ENCODE measurements at places on chromosomes 7 and 10.

DNA sequence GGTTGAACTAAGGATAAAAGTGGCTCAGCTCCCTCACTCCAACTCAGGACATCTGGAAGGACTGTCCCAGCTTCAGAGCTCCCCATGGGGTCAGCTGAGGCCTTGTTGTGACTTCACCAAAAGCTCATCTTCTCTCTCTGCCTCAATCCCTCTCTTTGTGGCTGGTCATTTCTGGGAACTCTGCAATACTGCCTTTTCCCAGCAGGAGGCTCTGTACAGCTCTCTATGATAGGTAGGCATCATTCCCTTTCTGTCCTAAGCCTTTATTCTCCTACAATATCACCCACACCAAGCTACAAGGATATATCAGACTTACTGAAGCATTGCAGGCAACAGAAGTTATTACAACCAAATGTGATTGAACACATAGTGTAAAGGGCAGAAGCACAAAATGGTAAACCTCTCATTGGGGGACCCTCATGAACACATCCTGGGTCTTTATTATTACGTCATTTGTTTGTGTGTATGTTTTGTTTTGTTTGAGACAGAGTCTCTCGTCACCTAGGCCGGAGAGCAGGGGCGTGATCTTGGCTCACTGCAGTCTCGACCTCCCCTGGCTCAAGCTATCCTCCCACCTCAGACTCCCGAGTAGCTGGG, 36.7 kb upstream of the PRPS1L1 start:
- DNase-seq: no peak

- peak; percentile 59 for DNase-seq
These were observed 235.0 kb upstream of the PLPP4 start for GRCh38 chr10:120221873-120222485.

GRCh38 chr10:32459051-32459698, 13.2 kb downstream of the CCDC7 start:
- DNase-seq: no peak

GRCh38 chr7:15367897-15368296, 193.9 kb downstream of the AGMO start:
- no peak for DNase-seq

GRCh38 chr10:76784076-76784475, 853.5 kb downstream of the KCNMA1 start:
- no peak for DNase-seq

- no peak for DNase-seq
These were observed 64.6 kb upstream of the KCNMA1 start for GRCh38 chr10:77702166-77702565.

DNA sequence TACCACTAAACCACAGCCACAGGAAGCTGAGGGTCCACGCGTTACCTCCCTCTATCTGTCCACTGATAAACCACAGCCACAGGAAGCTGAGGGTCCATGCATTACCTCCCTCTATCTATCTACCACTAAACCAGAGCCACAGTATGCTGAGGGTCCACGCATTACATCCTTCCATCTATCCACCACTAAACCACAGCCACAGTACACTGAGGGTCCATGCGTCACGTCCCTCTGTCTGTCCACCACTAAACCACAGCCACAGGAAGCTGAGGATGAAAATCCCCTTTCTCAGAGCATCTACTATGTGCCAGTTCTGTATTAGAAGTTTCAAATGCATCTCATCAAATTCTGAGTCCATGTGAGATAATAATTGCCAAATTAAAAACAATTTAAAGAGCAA, 589.3 kb downstream of the DNAJB6 start:
- DNase-seq: no peak

- DNase-seq: no peak
These were observed 156.7 kb downstream of the CDH23 start for GRCh38 chr10:71553432-71553831.

- DNase-seq: no peak
These were observed 147.7 kb downstream of the WDR11 start for GRCh38 chr10:120998782-120999285.

GRCh38 chr10:581776-582330, 107.6 kb downstream of the DIP2C start:
- no peak for DNase-seq

DNA sequence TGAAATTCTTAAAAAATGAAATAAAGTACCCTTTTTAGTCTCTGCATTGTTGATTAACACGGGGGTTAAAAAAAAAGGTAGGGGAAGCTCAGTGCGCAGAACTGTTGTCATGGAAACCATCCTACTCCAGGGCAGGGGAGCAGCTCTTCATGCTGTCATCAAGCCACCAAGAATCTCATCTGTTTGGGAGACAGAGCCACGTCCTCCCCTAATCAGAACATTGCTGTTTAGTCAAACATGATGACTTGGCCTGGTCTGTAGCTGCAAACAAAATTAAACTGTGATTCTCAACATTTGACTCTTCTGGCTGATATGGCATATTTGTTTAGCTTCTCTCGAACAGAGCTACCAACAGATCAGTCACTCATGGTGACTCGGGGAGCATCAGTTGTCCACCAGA, 254.4 kb upstream of the KLF14 start:
- no peak for DNase-seq

DNA sequence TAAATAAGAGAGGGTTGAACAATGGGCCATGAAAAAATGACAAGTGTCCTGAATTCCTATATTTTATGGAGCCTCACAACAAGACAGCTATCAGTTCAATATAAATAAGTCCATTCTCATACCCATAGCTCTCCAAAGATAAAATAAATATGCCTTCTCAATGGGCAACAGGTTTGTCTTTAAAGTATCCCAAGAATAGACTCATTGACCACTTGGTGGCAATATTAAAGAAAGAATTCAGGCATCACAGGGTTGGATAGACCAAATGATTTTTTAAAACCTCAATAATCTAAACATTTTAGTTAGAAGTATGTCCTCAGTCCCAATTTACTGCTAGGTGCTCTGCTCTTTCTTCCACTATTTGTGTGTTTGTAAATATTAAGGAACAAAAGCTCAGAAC, 165.1 kb upstream of the WNT16 start:
- DNase-seq: no peak

DNA sequence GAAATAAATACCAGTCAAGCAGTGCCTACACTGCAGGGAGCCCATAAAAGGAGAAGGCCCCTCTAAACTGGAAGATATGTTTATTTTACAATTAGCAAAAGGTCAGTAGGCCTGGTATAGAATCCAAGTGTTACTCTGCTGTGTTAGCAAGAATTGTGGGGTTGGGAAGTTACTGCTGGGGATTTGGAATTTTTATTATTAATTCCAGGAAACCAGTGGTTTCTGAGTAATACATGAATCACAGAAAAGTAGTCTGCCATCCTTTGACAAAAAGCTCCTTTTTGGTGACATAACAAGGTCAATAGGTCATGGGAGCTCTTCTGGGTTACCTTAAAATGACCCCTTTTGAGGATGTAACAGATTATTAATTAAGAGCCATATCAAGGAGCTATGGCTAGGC, 67.4 kb downstream of the ZNF92 start:
- DNase-seq: no peak

DNA sequence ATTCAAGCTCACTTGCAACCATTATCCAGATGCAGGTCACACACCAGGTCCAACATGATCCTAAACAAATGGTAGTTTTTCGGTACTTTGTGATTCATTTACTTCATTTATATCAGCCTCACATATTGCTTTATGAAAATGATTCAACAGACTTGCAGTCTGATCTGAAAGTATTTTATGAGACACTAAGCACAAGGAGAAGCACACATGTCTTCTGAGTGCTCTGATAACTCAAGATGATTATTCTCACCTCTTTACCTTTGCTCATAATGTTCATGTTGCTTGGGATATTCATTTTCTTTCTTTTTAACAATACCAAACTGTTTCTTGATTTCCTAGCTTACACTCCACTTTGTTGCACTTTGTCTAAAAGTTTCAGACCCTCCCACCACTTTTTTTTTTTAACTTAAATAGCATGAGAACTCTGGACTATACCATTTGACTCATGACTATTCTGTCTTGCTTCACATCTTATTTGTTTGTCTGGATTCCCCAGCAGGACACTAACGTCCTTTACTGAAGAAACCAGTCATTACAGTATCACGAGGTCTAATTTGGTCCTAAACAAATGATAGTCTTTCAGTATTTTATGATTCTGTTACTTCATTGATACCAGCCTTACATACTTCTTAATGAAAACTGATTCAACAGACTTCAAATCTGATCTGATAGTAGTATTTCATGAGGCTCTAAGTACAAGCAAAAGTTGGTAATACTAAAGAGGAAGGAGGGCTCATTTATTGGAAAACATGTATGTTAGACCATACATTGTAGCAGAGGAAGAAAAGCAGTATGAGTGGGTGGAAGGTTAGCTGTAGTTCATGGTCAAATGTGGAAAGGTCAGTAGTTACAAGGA, 171.8 kb upstream of the AHR start:
- DNase-seq: no peak

- DNase-seq: no peak
These were observed 736 bp upstream of the ITIH5 start for GRCh38 chr10:7667262-7668141.

DNA sequence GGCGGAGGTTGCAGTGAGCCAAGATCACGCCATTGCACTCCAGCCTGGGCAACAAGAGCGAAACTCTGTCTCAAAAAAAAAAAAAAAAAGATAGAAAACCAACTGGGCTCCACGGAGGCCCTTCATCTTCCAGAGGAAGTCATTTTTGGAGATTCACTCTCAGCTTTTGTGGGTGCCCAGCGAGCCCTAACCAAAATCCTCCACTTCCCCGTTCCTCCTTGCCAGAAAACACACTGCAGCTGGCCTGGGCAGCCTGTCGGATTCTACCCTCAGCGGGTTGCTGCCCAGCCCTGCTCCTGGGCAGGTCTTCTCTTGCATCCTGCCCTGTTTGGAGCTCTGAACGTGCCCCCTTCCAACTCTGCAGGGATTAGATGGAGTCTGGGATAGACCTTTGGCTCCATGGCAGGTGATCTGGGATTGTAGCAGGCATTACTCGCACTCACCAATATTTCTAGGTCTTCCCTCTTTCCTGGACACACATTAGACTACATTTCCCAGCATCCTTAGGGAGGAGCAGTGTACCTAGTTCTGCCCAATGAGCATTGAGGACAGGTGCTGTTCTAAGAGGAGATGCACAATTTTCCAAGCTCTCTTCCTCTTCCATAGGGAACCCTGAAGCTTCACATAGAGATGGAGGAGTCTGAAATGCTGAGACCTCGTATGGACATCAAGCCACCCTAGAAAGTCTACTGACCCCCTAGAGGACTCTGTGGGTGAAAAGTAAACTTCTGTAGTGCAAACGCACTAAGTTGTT, 4.6 kb downstream of the GRID2IP start:
- DNase-seq: no peak

DNA sequence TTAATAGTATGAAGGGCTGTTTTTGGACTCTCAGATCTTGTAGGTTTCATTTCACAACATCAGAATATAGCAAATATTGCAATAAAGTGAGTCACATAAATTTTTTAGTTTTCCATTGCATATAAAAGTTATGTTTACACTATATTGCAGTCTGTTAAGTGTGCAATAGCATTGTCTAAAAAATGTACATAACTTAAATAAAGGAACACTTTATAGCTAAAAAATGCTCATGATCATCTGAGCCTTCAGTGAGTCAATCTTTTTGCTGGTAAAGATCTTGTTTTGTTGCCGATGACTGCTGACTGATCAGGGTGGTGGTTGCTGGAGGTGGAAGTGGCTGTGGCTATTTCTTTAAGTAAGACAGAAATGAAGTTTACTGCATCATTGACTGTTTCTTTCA, 42.0 kb downstream of the ABCA13 start:
- DNase-seq: no peak

DNA sequence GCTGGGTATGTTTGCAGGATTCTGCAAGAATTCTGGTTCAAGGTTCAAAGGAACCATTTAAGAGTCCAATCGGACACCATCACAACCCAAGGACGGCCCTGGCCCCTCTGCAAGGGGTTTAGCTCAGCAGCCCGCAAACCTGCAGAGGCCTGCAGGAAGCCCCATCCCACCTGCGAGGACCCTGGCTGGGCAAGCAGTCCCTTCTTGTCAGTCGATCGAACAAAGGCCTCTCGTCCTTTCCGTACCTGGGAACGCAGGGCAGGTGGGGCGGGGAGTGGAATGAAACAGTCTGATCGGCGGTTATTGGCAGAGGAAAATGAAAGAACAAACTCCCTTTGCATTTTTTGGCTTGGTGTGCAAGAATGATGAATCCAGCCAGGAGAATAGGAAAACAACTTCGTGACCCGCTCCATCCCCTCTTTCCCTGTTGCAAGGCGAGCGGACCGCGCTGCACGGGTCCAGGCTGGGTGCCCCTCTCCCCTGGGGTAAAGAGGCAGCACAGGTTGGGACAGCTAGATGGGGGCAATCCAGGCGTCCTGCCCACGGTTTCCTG, 73.7 kb downstream of the INSIG1 start:
- no peak for DNase-seq

DNA sequence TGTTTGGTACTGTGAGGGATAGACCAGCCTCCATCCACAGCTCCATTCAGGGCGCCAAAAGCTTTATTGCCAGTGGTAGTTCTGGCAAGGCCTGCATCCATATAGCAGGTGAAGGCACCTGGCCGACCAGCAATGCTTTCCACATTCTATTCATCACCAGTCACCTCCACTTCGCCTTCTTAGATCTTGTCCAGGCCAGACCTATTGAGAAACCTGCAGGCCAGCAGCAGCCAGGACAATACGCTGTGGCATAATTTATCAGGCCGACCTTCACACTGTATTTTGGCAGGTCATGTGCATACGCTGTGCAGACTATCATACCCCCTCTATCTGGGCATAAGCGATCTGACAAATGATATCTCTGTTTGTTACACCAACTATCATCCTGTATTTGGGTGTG, 15.2 kb upstream of the KNDC1 start:
- no peak for DNase-seq

DNA sequence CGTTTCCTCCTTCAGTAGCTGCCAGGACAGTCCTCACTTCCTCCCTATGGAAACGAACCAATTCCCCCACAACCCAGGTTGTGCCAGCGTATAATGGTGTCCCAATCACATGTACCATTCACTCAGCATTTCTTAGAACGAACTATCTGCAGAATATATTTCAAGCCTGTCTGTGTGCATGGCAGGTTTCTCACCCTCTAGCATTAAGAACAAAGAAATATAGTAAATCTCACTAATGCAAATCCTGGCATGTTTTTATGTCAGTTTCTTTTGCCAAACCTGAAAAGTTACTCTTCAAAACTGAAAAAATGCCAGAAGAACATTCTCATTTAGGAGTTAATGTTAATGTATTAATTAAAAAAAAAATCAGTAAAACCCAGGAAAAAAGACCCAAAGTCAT, 405.9 kb upstream of the KLF6 start:
- no peak for DNase-seq

DNA sequence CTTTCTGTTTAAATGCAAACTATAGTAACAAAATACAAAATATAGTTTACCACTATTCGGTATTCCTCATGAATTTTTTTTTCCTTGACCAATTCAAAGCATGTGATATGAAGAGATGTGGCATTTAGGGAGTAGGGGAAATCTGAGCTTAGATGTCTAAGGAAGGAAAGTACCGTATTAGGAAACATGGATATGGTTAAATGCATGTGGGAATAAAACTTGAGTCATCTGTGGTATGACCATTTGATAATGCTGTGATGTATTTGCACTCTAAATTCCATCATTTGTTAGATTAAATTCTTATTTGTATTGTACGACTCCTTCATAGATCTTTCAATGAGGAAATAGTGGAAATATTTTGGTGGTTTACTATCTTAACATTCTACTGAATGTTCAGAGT, 19.7 kb downstream of the AHR start:
- no peak for DNase-seq
